ENCODE measurements at places on chromosomes 11 and 22. TPM values are rescaled to one million over a fixed set of nuclear protein-coding genes. Genes with fewer than 3 reads are reported as not detected.
A peak's percentile ranks its signal among the peaks of the same experiment; 100 is the strongest.

DNA sequence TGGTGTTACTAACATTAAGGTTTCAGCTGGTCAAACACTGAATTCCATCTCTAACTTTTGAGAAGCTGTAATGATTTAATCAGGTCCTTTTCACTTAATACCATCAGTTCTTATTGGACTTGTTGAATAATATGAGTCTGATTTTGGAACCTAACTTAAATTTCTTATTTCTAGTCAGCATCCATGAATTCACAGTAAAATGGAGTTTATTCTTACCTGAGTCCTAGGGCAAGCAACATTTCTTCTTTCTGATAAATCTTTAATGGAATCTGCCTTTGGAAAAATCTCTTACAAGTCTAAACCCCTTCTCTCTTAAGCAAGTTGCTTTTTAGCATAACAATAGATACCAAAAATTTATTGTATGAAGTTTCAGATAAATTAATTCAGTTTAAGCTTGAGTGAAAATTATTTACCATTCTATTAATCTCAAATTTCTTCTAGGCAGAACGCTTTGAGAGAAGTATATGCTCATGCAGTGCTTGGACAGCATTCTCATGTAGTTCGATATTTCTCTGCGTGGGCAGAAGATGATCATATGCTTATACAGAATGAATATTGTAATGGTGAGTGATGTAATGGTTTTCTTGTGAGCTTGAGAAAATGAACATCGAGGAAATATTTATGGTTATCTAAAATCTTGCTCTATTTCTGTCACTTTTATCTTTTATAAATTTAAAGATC is 3.4 kb downstream of the WEE1 start:
- peaks cover 48% of the 10 kb centered on the region for H3K4me1 ChIP-seq
- peak overlapping the region; percentile 98 for H3K27ac ChIP-seq
- H3K4me3 ChIP-seq: peak overlapping the region; percentile 83
- DNase-seq: no peak

The MS4A6A gene
- not detected for total RNA-seq

DNA sequence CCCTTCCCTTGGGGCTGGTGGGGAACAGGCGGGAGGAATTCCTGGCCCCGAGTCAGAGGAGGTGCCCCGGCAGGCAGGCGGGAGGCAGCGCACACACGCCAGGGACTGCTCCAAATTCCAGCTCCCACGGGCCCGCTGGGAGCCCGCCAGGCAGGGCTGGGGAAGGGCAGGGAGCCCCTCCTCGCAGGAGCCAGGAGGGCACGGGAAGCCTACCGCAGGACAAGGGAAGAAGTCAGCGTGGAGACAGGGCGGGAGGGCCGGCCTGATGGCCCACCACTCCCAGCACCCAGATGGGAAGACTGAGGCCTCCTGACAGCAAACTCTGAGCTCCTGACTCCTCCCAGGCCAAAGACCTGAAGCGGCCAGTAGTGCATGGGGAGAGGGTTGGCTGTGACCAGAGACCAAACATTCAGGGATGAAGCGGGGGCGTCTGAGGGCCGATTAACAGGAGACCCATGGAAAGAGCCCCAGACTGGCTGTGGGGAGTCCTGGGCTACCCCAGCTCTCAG is 22.4 kb downstream of the RPL3 start:
- H3K4me1 ChIP-seq: peaks cover 36% of the 10 kb centered on the region
- peaks cover 11% of the 10 kb centered on the region for H3K27me3 ChIP-seq
- no peak overlapping the region for H3K27ac ChIP-seq
- no peak for DNase-seq
- no peaks in the 10 kb centered on the region for H3K36me3 ChIP-seq

The INSC gene
- 0.74 TPM for total RNA-seq

DNA sequence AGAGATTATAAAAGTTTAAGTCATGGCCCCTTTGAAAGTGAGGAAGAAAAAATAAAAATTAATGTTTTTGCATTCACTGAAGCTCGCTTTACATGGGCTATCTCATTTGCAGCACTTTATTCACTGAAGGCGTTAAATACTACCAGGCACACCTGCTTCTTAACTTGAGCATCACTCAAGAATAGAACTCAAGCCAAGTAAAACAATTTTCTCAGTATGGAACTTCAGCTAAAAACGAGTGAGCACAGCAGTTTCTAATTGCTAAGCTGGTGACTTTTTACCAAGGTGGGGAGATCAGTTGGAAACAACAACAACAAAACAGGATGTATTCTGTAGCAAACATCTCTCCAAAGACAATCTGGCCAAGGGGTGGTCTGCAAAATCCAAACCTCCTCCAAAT is 405.6 kb downstream of the RAB38 start:
- H3K36me3 ChIP-seq: no peaks in the 10 kb centered on the region
- H3K4me1 ChIP-seq: no peaks in the 10 kb centered on the region
- no peaks in the 10 kb centered on the region for H3K27me3 ChIP-seq
- H3K27ac ChIP-seq: no peak overlapping the region

The SLC7A4 gene
- total RNA-seq: not detected

DNA sequence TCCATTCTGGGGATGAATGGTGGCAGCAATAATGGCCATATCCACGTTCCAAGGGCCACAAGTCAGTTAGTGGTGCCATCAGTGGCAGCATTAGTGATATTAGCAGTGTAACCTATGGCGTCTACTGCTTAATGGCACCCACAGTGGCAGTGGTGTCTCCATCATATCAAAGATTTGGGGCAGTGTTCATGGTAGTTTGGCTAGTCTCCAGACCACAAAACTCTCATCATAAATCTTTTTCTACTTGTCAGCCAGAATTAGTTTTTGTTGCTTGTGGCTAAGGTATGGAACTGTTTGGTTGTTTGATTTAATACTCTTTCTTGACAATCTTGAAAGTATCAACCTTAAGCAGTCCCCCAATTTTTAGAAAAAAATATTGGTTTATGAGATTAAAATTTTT is 45.1 kb upstream of the DEUP1 start:
- no peak for DNase-seq
- H3K4me3 ChIP-seq: no peak overlapping the region
- H3K27me3 ChIP-seq: peaks cover 1% of the 10 kb centered on the region
- no peaks in the 10 kb centered on the region for H3K36me3 ChIP-seq
- no peaks in the 10 kb centered on the region for H3K4me1 ChIP-seq

DNA sequence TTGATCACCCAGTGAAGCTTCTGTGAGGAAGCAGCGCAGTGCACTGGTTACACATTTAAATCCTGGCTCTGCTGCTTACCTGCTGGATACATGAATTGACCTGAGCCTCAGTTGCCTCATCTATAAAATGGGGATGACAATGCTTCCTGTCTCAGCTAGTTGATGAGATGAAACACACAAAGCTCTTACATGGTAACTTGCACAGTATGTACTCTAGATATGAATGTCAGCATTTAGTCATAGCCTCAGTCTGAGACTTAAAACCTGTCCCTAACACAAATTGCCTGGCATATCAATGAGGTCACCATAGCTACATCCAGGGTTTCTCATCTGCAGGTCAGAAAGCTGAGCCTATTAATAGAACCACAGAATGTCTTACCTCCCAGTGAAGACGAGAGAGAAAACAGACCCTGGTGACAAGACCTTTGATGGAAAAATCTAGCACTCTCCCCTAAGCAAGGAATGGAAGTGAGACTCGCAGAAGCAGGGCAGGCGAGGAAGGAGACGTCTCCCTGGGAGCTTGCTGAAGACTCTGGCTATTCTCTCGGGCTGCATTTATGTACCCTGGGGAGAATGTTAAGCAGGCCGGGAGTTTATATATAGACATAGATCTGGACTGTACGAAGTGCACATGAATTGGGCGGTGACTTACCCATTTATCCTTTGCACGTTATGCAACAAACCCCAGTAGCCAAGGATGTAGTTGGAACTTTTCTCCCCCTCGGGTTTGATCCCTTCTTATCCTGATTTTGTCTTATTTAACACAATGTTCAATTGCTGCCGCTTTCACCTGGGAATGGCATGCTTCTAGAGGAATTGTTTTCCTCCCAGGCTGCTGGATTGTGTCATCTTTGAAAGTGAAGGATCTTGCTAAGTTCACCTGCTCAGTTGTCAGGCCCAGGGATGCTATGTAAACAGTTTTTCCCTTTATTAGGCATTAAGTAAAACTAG is 18.0 kb downstream of the SDHAF2 start:
- peaks cover 24% of the 10 kb centered on the region for H3K36me3 ChIP-seq
- no peak overlapping the region for H3K4me3 ChIP-seq
- H3K27me3 ChIP-seq: no peaks in the 10 kb centered on the region
- peak overlapping the region; percentile 73 for H3K27ac ChIP-seq
- peak; percentile 4 for DNase-seq
- H3K4me1 ChIP-seq: peaks cover 31% of the 10 kb centered on the region

- no peak overlapping the region for H3K27ac ChIP-seq
- peaks cover 5% of the 10 kb centered on the region for H3K36me3 ChIP-seq
- no peak overlapping the region for H3K4me3 ChIP-seq
- no peaks in the 10 kb centered on the region for H3K27me3 ChIP-seq
Observed at GRCh38 chr11:113134626-113135025, 173.4 kb downstream of the NCAM1 start.

The CADM1 gene
- not detected for total RNA-seq

DNA sequence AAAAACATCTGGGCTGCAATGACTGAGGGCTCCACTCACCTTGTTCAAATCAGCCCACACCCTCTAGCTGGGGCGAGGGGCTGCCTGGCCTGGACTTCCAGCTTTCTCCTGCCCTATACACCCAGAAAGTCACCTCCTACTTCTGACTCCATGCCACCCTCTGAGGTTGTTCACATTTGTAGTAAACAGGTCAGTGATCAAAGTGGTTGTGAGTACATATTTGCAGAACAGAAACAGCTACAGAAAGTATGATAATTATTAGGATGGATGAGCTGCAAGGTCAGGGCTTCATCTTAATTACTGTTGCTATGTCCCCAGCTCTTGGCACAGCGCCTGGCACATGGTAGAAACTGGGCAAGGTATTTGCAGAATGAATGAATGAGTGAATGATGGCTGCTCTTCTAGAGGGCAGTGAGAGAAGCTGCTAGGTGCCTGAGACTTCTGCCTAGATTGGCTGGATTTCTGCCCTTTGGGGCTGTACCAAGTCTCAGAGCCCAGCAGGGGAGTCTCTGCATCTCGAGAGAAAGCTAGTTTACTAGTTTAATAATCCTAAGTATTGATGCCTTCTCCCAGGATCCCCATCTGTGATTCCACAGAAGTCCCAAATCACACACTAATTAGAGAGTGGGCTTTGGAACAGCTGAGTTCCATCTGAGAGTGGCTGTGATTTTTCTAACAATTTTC is 36.0 kb downstream of the SYT13 start:
- H3K4me3 ChIP-seq: no peak overlapping the region
- DNase-seq: no peak
- no peaks in the 10 kb centered on the region for H3K4me1 ChIP-seq
- H3K27me3 ChIP-seq: peaks cover 30% of the 10 kb centered on the region

DNA sequence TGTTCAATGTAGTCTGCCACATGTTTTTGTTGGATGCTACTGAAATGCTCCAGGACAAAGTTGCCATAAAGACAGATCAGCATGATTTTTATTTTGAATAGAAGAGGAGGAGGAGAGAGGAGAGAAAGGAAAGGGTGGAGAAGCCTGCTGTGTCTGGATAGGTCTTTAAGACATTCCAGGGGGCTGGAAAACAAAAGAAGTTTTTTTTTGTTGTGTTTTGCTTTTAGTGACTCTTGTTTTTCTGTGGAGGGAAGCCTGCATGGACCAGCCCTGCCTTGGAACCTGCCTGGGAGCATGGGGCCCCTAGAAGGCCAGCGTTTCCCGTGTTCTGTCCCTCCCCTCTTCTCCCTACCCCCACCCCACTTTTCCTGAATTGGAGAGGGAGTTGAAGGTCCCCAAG is 2.3 kb downstream of the TSPAN18 start:
- DNase-seq: no peak
- no peak overlapping the region for H3K27ac ChIP-seq
- H3K4me3 ChIP-seq: no peak overlapping the region
- H3K27me3 ChIP-seq: peaks cover 59% of the 10 kb centered on the region
- H3K4me1 ChIP-seq: peaks cover 6% of the 10 kb centered on the region

The POTEH gene
- total RNA-seq: not detected

DNA sequence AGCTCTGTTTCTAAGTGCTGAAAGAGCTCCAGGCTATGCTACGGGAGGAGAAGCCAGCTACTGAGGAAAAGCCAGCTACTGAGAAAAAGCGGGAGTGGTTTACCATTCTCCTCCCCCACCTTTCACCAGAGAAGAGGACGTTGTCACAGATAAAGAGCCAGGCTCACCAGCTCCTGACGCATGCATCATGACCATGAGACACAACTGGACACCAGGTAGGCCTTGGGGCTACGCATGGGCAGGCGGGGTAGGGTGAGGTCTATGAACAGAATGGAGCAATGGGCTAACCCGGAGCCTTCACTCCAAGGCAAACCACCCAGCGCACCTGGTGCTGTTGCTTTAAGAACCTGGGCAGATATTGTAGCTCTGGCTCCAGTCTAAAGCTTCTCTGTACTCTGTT is 1.1 kb downstream of the IL18BP start:
- peak overlapping the region; percentile 43 for H3K27ac ChIP-seq
- H3K27me3 ChIP-seq: peaks cover 26% of the 10 kb centered on the region
- no peak for DNase-seq
- H3K4me1 ChIP-seq: peaks cover 14% of the 10 kb centered on the region
- no peak overlapping the region for H3K4me3 ChIP-seq
- H3K36me3 ChIP-seq: peaks cover 18% of the 10 kb centered on the region

Data from HFFc6 (cell line).